ENCODE measurements at places on chromosomes 11 and 22.

DNA sequence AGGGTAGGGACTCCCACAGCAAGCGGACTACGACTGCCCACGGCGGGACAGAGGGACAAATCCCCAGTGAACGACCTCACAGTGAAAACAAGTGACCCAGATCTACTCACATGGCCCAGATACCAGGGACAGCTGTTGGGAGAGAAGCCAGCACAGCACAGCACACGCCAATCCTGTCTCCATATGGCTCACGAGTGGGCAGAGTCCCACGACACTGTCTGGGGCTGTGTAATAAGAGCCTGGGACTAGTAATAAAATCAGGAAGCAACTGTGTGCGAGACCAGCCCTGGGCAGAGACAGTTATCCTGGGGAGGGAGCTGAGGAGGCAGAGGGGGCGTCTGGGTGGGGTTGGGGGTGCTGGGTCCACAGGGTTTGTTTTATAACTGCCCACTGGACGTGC, 385.0 kb downstream of the CTTN start:
- no peak for DNase-seq

DNA sequence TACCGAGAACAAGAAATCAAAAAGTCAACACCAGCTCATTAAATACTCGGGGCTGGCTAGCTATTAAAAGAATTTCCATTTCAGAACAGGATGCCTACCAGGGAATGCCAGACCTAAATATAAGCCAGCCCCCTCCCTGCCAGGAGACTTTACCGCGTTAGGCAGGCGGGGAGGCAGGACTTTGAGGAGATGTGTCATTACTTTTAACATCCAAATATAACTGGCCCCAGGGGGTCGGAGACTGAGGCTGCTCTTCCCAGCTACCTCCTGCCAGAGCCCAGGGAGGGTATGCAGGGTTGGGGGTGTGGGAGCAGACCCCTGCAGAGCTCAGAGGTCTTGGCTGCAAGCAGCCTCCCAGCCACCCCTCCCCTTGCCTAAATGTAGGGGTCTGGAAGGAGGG, 183.5 kb downstream of the DSCAML1 start:
- no peak for DNase-seq

- no peak for DNase-seq
Measured at GRCh38 chr11:10109806-10110205, 184.2 kb downstream of the SBF2 start.

DNA sequence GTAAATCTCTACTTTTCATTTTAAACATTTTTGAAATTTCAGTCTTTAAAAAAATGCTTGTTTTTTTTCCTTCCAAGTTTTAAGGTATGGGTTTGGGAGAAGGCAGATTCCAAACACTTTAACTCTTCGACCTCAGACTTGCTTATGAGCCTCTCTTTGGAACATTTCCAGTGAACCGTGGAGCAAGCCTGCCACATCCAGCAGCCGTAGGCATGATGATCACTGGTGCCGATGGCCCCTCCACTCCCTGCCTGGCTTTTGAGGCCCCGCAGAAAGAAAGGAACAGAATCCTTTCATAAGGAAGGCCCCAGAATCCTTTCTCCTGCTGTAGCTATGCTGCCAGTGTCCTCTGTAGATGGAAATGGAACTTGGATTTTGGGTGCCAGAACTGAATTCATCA, 50.7 kb downstream of the BMAL1 start:
- DNase-seq = no peak

DNA sequence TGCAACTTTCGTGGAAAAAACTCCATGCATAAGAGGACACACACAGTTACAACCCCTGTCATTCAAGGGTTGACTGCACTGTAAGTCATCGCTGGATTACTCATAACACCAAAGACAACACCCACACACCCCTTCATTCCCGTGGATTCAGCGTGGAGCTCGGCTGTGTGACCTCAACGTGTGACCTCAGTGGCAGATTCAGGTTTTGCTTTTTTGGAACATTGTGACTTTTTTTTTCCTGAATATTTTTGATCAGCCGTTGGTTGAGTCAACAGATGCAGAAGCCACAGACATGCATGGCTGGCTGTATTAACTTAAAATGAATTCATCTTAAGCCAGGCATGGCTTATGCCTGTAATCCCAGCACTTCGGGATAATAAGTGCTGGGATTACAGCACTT, 19.7 kb upstream of the MUC5AC start:
- no peak for DNase-seq

DNA sequence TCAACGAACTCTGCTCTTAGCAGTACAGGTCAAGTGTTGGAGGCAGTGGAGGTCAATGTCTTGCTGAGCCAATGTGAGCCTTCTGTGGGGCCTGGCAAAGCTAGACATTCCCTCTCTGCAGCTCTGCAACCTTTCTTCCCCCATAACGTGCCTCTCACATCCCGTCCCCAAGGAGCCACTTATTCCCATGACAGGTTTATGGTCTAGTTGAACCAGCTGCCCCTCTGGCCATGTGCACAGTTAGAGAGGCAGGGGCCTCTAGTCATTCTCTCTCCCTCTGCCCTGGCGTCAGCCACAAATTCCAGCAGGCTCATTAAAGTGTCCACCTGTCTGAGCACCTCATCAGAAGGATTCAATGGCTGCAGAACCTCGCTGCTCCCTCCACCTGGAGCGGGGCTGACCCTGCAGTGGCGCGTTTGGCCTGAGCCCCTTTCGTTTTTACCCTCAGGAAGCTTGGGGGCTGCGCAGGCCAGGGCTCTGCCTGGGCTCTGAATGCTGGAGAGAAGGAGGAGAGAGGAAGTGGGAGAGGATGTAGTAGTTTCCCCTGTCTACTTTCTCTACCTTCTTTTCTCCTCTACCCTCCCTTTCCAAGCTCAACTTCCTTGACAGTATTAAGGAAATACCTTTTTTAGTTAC, 302.1 kb upstream of the B3GAT1 start:
- DNase-seq = no peak

- no peak for DNase-seq
Measured at GRCh38 chr11:5581014-5581413, 337 bp downstream of the OR52B6 start.

GRCh38 chr11:33160136-33160535, 1.1 kb downstream of the CSTF3 start:
- DNase-seq = no peak

DNA sequence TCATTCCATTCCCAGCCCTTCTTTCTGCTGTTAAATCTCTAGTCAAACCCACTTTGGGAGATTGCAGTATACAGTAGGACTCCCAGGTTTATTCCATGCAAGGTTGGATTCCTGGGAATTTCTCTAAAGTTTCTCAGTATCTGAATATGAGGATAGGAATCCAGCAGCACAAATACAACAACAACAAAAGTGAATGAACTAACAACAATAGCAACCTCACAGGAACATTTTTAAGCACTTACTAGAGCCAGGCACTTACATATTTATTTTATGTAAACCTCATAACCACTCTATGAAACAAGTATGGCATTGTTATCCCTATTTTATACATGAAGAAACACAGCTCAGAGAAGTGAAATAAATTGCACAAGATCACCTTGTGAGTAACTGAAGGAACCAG, 1.9 kb downstream of the MMP7 start:
- no peak for DNase-seq

- DNase-seq = peak; percentile 64
Measured at GRCh38 chr11:68843703-68844312, 2.1 kb upstream of the CPT1A start.

- no peak for DNase-seq
Measured at GRCh38 chr11:134880788-134881187, 468.7 kb upstream of the B3GAT1 start.

- DNase-seq = no peak
Measured at GRCh38 chr11:1481483-1481825, 5.1 kb downstream of the MOB2 start.

DNA sequence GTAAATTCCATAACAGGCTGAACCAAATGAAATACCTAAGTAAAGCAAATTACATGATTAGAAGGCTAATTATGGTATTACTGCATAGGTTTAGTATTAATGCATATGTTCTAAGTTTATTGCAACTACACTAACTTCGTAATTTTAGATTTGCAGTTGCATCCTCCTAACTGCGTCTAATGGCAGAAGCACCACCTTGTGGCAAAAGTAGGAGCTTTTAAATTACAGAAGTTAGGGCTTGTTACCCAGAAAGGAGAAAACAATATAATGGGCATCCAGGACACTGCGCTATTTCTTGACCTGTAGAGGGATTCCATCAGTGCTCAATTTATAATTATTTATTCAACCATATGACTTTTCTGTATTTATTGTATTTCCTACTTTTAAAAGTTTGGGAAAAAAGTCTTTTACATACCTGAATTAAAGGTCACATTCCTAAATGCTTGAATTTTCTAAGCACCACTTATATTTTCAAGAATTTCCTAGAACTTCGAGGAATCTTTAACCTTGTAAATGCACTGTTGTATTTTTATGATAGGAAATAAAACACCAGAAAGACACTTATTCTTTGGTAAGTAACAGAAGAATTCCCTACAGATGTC, 16.3 kb upstream of the GPR83 start:
- no peak for DNase-seq

- no peak for DNase-seq
Measured at GRCh38 chr22:33792832-33793231, 127.4 kb downstream of the LARGE1 start.

GRCh38 chr11:18472587-18472986, 16.9 kb downstream of the LDHAL6A start:
- no peak for DNase-seq

- DNase-seq = no peak
Measured at GRCh38 chr11:116326146-116326545, 446.6 kb downstream of the BUD13 start.
